ENCODE measurements at places on chromosomes 16 and 17. TPM values are rescaled to one million over a fixed set of nuclear protein-coding genes. Genes with fewer than 3 reads are reported as not detected.
A peak's percentile ranks its signal among the peaks of the same experiment; 100 is the strongest.

DNA sequence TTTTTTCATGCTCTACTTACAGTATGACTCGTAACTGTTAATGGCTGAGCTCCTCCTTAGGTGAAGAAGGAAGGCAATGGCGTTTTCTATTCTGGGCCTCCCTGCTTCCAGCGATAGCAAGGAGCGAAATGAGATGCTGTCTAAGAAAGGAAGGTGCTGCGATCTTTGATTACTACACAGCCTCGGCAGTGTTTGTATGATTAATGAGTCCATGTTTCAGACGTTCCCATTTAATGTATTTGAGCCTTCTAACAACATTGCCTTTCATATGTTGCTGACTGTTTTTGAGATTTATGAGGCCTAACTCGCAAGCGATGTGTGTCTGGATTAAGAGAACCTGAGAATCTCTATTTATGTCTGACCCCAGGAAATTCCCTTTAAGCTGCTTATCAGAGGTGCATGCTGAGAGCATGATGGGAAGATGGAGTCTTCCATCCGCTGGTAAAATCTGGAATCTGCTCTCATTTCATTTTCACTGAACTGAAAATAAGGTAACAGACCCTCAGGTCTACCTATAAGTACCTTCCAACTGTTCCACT, 403.4 kb downstream of the WWOX start:
- DNase-seq = no peak
- no peaks in the 10 kb centered on the region for H3K27me3 ChIP-seq
- H3K4me1 ChIP-seq = no peaks in the 10 kb centered on the region
- H3K4me3 ChIP-seq = no peak overlapping the region
- no peaks in the 10 kb centered on the region for H3K36me3 ChIP-seq

- H3K36me3 ChIP-seq = peaks cover 14% of the 10 kb centered on the region
- no peak for DNase-seq
- H3K4me3 ChIP-seq = no peak overlapping the region
- no peak overlapping the region for H3K27ac ChIP-seq
These were observed 720 bp upstream of the BCKDK start for GRCh38 chr16:31107465-31107867.

- H3K36me3 ChIP-seq = peaks cover 12% of the 10 kb centered on the region
- no peak for DNase-seq
- no peak overlapping the region for H3K27ac ChIP-seq
- no peaks in the 10 kb centered on the region for H3K4me1 ChIP-seq
- no peak overlapping the region for H3K4me3 ChIP-seq
These were observed 9.3 kb upstream of the FAAP100 start for GRCh38 chr17:81561494-81561885.

- H3K36me3 ChIP-seq = no peaks in the 10 kb centered on the region
- no peak overlapping the region for H3K27ac ChIP-seq
- no peak overlapping the region for H3K4me3 ChIP-seq
- no peaks in the 10 kb centered on the region for H3K27me3 ChIP-seq
- H3K4me1 ChIP-seq = no peaks in the 10 kb centered on the region
These were observed 71.1 kb upstream of the RPL38 start for GRCh38 chr17:74132354-74132753.

GRCh38 chr17:21212826-21213637, 929 bp downstream of the TMEM11 start:
- H3K36me3 ChIP-seq = peaks cover 4% of the 10 kb centered on the region
- peak overlapping the region; percentile 97 for H3K27ac ChIP-seq
- no peaks in the 10 kb centered on the region for H3K27me3 ChIP-seq
- H3K4me1 ChIP-seq = peaks cover 14% of the 10 kb centered on the region
- no peak for DNase-seq
- peak overlapping the region; percentile 97 for H3K4me3 ChIP-seq

DNA sequence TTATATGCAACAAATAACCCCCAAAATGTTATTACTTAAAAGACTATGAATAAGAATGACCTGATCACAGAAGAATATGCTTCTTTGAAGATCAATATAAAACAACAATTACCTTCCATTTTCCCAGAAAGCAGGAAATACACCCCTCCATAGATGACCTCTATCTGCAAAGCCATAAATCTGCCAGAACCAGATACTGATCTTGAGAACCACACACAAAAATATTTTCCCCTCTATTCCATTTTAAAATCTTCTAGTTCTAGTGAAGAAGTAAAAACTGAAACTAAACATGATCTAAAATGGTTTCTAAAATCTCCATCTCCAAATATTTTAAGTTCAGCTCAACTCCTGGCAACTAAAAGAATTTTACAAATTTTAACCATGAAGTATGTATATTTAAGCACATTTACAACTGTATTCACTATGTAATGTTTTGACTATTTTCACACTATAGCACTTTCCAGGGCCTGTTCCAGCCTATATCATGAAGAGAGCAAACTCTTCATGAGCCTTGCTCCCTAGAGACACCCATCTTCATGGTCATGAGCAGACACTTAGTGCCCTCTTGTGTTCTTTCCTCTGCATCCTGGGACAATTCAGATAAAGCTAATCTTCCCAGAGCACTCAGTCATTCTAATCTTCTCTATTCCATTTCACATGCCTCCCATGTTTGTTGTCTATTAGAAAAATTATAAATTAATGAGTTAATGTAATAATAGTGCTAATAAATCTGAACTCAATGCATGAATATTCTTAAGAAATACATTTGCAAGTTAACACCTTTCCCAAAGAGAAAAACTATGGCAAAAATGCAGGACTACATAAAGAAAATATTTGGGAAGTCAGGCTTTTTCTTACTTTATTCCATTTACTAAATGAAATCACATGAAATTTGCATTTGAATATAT, 87.0 kb downstream of the HELZ start:
- no peak overlapping the region for H3K4me3 ChIP-seq
- no peaks in the 10 kb centered on the region for H3K27me3 ChIP-seq
- no peak overlapping the region for H3K27ac ChIP-seq

DNA sequence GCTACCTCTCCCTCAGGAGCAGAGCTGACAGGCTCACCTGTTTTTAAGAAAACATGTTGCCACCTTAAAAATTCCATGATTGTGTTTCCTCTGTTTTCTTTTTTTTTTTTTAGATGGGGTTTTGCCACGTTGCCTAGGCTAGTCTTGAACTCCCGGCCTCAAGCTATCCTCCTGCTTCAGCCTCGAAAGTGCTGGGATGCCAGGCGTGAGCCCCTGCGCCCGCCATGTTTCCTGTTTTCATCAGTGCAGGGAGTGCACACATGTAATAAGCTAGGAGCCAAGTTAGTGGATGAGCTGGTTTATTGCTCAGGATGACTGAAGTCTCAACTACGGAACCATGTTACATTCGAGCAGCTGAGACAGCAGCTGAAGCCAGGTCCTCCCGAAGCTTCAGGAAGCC, 13.6 kb downstream of the MRM3 start:
- H3K27me3 ChIP-seq = no peaks in the 10 kb centered on the region
- no peak for DNase-seq
- H3K4me1 ChIP-seq = no peaks in the 10 kb centered on the region
- no peak overlapping the region for H3K4me3 ChIP-seq
- H3K27ac ChIP-seq = no peak overlapping the region
- peaks cover 4% of the 10 kb centered on the region for H3K36me3 ChIP-seq

GRCh38 chr16:57226701-57227621, 18.1 kb upstream of the ARL2BP start:
- no peak for DNase-seq
- H3K36me3 ChIP-seq = peaks cover 9% of the 10 kb centered on the region
- no peaks in the 10 kb centered on the region for H3K27me3 ChIP-seq
- H3K27ac ChIP-seq = no peak overlapping the region
- H3K4me3 ChIP-seq = no peak overlapping the region

- no peaks in the 10 kb centered on the region for H3K27me3 ChIP-seq
- H3K36me3 ChIP-seq = no peaks in the 10 kb centered on the region
- no peak overlapping the region for H3K27ac ChIP-seq
- DNase-seq = no peak
These were observed 38.6 kb downstream of the CREBBP start for GRCh38 chr16:3841729-3842508.

GRCh38 chr17:66733759-66734158, 101.2 kb upstream of the CACNG5 start:
- H3K4me1 ChIP-seq = peaks cover 6% of the 10 kb centered on the region
- no peak overlapping the region for H3K4me3 ChIP-seq
- H3K36me3 ChIP-seq = no peaks in the 10 kb centered on the region

DNA sequence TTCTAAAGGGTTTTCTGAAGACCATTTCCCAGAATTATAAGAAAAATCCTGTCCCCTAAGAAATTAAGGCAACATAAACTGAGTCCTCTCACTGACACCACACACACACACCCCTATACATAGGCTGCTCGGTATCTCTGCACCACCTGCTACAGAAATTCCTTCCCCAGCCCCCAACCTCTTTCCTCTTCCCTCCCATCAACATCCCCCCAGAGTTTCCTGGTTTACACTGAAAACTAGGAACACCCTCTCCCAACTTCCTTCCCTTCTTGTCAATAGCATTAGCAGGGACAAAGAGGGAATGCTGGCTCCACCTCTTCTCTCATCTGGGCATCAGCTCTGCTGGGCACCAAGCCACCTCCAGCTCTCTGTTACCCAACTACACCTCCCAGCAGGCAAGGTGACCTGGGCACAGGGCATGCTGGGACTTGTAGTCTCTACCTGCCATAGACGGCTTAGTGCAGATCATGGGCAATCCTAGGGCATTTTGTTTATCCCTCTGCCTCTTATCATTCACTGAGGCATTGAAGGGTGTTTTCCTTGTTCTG, 15.7 kb downstream of the CAVIN1 start:
- H3K27ac ChIP-seq = no peak overlapping the region
- H3K27me3 ChIP-seq = no peaks in the 10 kb centered on the region
- no peaks in the 10 kb centered on the region for H3K36me3 ChIP-seq
- no peak for DNase-seq

GRCh38 chr17:61970030-61970429, 42.2 kb upstream of the INTS2 start:
- DNase-seq = no peak
- no peaks in the 10 kb centered on the region for H3K4me1 ChIP-seq

DNA sequence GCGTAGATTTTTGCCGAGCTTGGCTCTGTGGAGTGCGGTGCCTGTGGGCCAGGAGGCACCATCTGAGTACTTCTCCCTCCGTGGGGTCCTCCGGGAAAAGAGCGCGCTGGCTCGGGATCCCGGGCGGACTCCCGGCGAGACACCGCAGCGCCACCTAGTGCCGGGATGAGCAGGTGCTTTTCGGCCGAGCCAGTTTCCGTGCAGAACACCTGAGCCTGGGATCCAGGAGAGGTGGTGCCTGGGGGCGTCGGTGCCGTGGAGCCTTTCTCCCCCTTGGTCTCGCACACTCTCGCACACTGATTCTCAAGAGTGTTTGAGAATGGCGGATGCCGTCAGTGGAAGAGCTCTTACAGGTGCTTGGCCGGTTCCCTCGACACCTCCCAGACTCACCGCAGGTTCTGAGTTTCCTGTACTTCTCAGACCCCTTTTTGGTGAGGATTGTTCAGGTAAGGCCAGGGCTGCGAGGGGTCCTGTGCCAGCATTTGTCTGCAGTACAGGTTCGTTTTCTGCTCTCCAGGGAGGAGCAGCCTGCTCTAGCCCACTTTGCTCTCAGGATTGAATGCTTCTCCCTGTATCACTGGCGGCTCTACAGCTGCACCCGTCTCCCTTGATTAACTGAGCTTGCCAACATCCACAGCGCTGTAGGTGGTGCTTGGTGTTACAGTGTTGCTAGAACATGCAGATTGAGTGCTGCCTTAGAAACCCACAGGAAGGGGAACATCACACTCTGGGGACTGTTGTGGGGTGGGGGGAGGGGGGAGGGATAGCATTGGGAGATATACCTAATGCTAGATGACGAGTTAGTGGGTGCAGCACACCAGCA, 23.3 kb downstream of the TBCD start:
- H3K4me3 ChIP-seq = no peak overlapping the region
- no peak for DNase-seq
- H3K36me3 ChIP-seq = peaks cover 20% of the 10 kb centered on the region
- H3K27me3 ChIP-seq = no peaks in the 10 kb centered on the region
- no peak overlapping the region for H3K27ac ChIP-seq
- no peaks in the 10 kb centered on the region for H3K4me1 ChIP-seq

GRCh38 chr16:46649588-46650253, 28.5 kb upstream of the SHCBP1 start:
- H3K27ac ChIP-seq = no peak overlapping the region
- no peak overlapping the region for H3K4me3 ChIP-seq
- H3K36me3 ChIP-seq = no peaks in the 10 kb centered on the region
- DNase-seq = no peak
- no peaks in the 10 kb centered on the region for H3K27me3 ChIP-seq
- peaks cover 6% of the 10 kb centered on the region for H3K4me1 ChIP-seq

DNA sequence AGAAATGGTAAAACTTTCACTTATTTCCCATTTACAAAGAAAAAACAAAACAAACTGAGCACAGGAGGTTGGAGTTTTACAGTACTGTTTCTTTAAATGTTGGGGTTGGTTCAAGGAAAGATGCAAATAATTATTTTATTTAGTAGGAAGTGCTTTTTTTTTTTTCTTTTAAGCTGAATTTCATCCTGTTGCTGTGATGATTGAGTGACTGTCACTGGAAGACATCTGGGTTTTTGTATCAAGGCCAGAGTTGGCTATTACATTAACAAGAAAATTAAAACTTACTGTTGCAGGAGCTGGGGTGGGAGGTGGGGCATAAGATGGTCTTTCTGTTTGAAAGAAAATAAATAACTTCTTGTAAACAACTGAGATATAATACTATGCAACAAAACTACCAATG, 2.3 kb downstream of the SMARCE1 start:
- no peaks in the 10 kb centered on the region for H3K27me3 ChIP-seq
- H3K4me3 ChIP-seq = no peak overlapping the region
- H3K36me3 ChIP-seq = peaks cover 5% of the 10 kb centered on the region
- H3K27ac ChIP-seq = no peak overlapping the region
- DNase-seq = no peak

DNA sequence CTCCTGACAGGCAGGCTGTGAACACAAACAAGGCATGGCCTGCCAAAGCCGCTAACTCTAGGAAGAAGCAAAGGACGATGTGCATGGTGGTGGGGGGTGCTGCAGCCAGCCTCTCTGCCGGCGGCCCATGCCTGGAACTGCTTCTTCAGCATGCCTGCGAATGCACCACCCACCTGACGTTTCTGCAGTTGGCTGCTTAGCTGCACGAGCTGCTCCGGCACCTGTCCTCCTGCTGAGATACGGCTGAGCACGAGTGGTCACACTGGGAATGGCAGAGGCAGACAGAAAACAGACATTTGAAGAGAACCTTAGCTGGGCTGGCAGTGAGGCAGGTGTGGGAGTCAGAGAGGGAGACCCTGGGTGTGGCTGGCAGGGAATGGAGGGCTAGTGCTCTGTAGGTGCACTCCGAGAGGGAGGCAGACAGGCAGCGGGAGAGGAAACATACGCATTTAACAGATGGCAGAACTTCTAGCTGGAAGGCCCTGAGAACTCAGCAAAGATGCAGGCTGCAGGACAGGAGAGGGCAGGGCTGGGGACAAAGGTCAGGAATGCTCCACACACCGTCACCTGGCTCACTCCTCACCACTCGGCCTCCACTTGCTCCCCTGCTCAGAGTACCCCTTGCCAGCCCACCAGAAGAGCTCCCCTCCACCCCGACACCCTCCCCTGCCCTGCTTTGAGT, 5.2 kb downstream of the FLCN start:
- peaks cover 38% of the 10 kb centered on the region for H3K36me3 ChIP-seq
- DNase-seq = no peak
- no peak overlapping the region for H3K4me3 ChIP-seq
- H3K4me1 ChIP-seq = peaks cover 5% of the 10 kb centered on the region
- H3K27me3 ChIP-seq = no peaks in the 10 kb centered on the region
- H3K27ac ChIP-seq = no peak overlapping the region

Gene C17orf67
- 1.9 TPM for total RNA-seq

Gene SOX8
- total RNA-seq = 5.7 TPM

Gene MT1F
- total RNA-seq = 5.2 TPM

Gene KIF19
- total RNA-seq = 0.36 TPM

Gene EVPLL
- total RNA-seq = not detected

Measured in H1 (cell line).